ENCODE measurements at places on chromosomes 5 and 9. TPM values are rescaled to one million over a fixed set of nuclear protein-coding genes. Genes with fewer than 3 reads are reported as not detected.
A peak's percentile ranks its signal among the peaks of the same experiment; 100 is the strongest.

Gene WDR38
- not detected for total RNA-seq

Gene ALDOB
- not detected for total RNA-seq

Gene COL23A1
- 0.18 TPM for total RNA-seq

Gene NUTM2F
- total RNA-seq, result not detected

Gene PCDHGA2
- not detected for total RNA-seq

Gene RASGRF2
- 3.3 TPM for total RNA-seq

Gene SLC6A19
- total RNA-seq, result not detected

Gene HAND1
- not detected for total RNA-seq

Gene IL3
- 1.4 TPM for total RNA-seq

Gene TMEFF1
- total RNA-seq, result 0.18 TPM

Gene CAST
- total RNA-seq, result 179 TPM

Gene TNFSF8
- 34.8 TPM for total RNA-seq

Gene IFNK
- not detected for total RNA-seq

Gene RGS14
- total RNA-seq, result 107 TPM

GRCh38 chr5:33474004-33474403 is 33.2 kb downstream of the TARS1 start:
- H3K27ac ChIP-seq, result no peak overlapping the region
- no peaks in the 10 kb centered on the region for H3K4me1 ChIP-seq
- H3K27me3 ChIP-seq, result no peaks in the 10 kb centered on the region
- H3K4me3 ChIP-seq, result no peak overlapping the region
- H3K36me3 ChIP-seq, result peaks cover 75% of the 10 kb centered on the region

DNA sequence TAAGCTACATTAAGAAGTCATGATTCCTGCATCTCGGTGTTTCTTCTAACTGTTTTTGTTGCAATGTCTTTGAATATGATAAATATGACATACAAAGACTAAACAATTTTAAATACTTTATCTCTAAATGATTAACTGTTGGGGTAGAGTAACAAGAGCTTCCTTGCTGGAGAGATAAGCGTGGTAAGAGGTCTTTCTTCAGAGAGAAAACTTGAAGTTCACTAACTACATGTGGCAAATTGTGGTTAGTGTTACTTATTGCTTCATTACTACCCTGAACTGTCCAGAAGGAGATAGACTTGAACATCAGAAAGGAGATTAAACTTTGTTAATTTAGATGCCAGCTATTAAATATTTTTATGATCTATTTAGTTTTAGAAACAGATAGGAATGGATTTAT is 7.0 kb upstream of the ARSB start:
- DNase-seq, result no peak
- H3K27ac ChIP-seq, result no peak overlapping the region
- H3K27me3 ChIP-seq, result peaks cover 7% of the 10 kb centered on the region
- H3K4me3 ChIP-seq, result no peak overlapping the region

- H3K4me1 ChIP-seq, result no peaks in the 10 kb centered on the region
- H3K4me3 ChIP-seq, result no peak overlapping the region
- H3K27ac ChIP-seq, result no peak overlapping the region
- H3K27me3 ChIP-seq, result no peaks in the 10 kb centered on the region
These were observed 192.3 kb downstream of the TLE1 start for GRCh38 chr9:81497091-81497490.

DNA sequence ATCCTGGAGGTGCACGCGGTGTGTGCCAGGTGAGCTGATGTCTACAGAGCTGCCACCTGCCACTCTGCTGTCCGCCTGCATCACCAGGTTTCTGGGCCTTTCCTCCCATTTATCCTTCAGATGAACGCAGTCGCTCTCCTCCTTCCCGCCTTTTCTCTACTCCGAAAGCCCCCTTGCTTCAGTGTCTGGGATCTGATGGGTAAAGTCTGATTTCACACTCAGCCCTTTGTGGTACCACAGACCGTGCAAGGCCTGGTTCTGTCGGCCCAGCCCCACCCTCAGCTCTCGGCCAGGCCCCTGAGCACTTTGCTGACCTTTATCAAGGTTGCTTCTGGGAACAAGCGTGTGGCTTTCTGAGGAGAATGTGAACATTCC is 32.5 kb downstream of the GLT6D1 start:
- H3K4me1 ChIP-seq, result no peaks in the 10 kb centered on the region
- H3K4me3 ChIP-seq, result no peak overlapping the region
- H3K27ac ChIP-seq, result no peak overlapping the region
- no peak for DNase-seq

- DNase-seq, result no peak
- H3K27me3 ChIP-seq, result peaks cover 17% of the 10 kb centered on the region
- H3K4me1 ChIP-seq, result peaks cover 25% of the 10 kb centered on the region
These were observed 92.1 kb upstream of the IL12B start for GRCh38 chr5:159422361-159422760.

- peak; percentile 56 for DNase-seq
- H3K27me3 ChIP-seq, result peaks cover 2% of the 10 kb centered on the region
- H3K4me1 ChIP-seq, result peaks cover 11% of the 10 kb centered on the region
- peak overlapping the region; percentile 78 for H3K4me3 ChIP-seq
These were observed 593 bp downstream of the BRD3OS start for GRCh38 chr9:134025606-134026541.

DNA sequence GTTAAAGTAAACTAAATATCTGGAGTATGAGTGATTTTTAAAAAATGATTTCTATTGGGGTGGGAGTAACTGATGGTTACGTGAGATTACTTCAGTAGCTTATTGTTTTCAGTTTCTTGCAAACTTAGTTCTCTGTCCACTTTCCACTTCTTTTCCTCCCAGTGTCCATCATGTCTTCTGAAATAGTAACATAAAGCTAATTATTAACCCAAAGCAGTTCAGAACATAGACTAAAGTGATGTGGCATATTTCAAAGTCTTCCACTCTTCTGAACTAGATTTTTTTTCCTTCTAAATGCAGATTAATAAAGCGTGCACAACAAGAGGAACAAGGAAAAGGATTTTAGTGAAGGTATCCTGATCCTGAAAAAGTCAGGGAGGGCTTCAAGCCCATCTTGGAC is 114.1 kb downstream of the MAN2A1 start:
- H3K27me3 ChIP-seq, result no peaks in the 10 kb centered on the region
- H3K4me3 ChIP-seq, result no peak overlapping the region
- H3K27ac ChIP-seq, result no peak overlapping the region
- DNase-seq, result no peak
- peaks cover 25% of the 10 kb centered on the region for H3K36me3 ChIP-seq

DNA sequence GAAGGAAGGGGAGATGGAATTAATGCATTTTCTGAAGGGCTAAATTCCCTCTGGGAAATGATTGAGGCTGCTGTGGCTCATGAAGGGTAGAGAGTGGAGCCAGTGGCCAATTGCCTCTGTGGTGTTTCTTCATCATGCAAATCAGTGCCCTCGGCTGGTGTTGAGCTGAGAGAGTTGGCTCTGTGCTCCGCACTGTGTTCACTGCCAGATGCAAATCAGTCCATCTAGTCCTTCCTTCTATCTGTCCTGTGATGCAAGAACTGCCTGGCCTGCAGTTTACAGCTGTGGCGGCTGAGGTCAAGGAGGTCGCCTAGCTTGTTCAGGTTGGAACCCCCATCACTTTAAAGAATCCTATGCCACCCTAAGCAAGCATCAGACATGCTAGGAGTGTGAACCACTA is 6.0 kb downstream of the TMEM171 start:
- H3K36me3 ChIP-seq, result no peaks in the 10 kb centered on the region
- H3K4me1 ChIP-seq, result peaks cover 21% of the 10 kb centered on the region
- H3K4me3 ChIP-seq, result no peak overlapping the region
- peaks cover 78% of the 10 kb centered on the region for H3K27me3 ChIP-seq

GRCh38 chr9:128108269-128109049 is 19.1 kb downstream of the PTGES2 start:
- peaks cover 44% of the 10 kb centered on the region for H3K36me3 ChIP-seq
- H3K4me3 ChIP-seq, result no peak overlapping the region
- H3K4me1 ChIP-seq, result peaks cover 8% of the 10 kb centered on the region
- DNase-seq, result no peak
- H3K27ac ChIP-seq, result no peak overlapping the region

DNA sequence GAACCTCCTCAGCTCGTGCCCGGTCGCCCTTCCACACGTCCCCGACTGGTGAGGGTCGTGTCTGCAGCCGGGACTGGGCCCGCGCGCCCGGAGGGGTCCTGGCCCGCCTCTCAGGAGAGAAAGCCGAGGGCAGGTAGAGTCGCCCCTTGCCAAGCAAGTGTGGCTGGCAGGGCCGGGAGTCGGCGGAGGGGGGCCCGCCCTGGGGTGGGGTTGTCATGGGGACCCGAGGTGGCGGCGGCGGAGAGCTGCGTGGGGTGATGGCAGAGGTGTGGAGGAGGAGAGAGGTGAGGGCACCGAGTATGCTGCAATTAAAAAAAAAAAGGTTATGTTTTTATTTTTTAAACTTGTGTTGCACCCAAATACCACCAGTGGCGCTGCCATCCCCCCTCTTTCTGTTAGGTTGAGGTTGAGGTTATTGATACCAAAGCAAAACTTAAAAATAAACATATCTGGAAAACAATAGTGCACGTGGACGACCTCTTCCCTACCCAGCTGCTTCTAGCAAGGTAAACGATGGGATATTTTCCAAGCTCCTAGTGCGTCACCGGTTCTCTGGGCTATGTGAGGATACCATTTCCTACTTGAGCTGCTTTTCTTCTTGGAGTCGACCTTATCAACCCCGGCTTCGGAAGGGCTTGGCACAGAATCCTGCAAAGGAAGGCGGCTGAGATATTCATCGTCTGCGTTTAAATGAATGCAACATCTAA is 660 bp downstream of the SCAMP1 start:
- peaks cover 28% of the 10 kb centered on the region for H3K36me3 ChIP-seq
- H3K4me3 ChIP-seq, result peak overlapping the region; percentile 96
- peaks cover 31% of the 10 kb centered on the region for H3K4me1 ChIP-seq
- no peaks in the 10 kb centered on the region for H3K27me3 ChIP-seq

- no peaks in the 10 kb centered on the region for H3K4me1 ChIP-seq
- no peak overlapping the region for H3K27ac ChIP-seq
- no peaks in the 10 kb centered on the region for H3K36me3 ChIP-seq
- DNase-seq, result no peak
These were observed 15.7 kb upstream of the KCNN2 start for GRCh38 chr5:114346181-114346580.

GRCh38 chr5:36459176-36460135 is 146.9 kb upstream of the SLC1A3 start:
- H3K4me1 ChIP-seq, result no peaks in the 10 kb centered on the region
- H3K4me3 ChIP-seq, result no peak overlapping the region
- H3K27me3 ChIP-seq, result peaks cover 9% of the 10 kb centered on the region
- no peak for DNase-seq
- no peak overlapping the region for H3K27ac ChIP-seq

DNA sequence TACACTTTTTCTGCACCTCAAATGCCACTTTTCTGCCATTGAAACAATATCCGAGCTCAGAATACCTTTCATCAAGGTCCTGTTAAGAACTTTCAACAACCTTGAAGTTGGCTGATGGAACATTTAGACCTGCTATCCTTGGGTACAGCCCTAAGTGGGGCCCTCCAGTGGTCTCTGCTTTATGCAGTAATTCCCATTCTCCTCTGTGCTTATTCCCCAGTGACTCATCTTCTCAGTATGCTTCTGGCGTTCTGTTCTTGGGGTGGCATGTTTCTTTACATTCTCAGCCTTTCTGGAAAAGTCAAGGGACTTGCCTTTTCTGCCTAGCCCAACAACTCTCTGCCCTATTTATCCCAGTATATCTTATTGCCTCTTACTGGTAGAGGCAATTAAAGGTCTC is 7.1 kb downstream of the ANP32B start:
- H3K27me3 ChIP-seq, result no peaks in the 10 kb centered on the region
- peaks cover 33% of the 10 kb centered on the region for H3K36me3 ChIP-seq
- H3K4me1 ChIP-seq, result peaks cover 93% of the 10 kb centered on the region
- no peak for DNase-seq
- H3K4me3 ChIP-seq, result no peak overlapping the region

DNA sequence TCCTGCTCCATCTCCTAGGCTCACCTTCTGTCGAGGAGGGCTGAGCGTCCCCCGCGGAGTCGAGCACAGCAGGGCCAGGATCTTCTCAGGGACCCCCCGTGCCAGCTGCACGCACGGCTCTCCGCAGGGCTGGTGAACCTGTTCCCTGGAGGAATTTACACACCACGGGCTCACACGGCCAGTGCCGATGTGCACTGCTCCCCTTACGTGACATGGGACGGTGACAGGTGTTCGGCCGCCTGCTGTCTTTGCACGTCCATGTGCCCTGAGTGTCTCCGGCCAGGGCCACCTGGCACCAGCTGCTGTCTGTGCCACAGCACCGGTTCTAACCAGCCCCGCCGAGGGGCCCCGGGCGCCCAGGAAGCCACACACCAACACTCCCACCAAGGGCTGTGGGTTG is 8.7 kb upstream of the AGPAT2 start:
- no peaks in the 10 kb centered on the region for H3K36me3 ChIP-seq
- peaks cover 9% of the 10 kb centered on the region for H3K4me1 ChIP-seq
- no peak for DNase-seq

GRCh38 chr5:68159224-68159951 is 56.2 kb upstream of the PIK3R1 start:
- H3K4me3 ChIP-seq, result no peak overlapping the region
- H3K4me1 ChIP-seq, result no peaks in the 10 kb centered on the region
- H3K27ac ChIP-seq, result no peak overlapping the region
- DNase-seq, result no peak
- H3K27me3 ChIP-seq, result no peaks in the 10 kb centered on the region

DNA sequence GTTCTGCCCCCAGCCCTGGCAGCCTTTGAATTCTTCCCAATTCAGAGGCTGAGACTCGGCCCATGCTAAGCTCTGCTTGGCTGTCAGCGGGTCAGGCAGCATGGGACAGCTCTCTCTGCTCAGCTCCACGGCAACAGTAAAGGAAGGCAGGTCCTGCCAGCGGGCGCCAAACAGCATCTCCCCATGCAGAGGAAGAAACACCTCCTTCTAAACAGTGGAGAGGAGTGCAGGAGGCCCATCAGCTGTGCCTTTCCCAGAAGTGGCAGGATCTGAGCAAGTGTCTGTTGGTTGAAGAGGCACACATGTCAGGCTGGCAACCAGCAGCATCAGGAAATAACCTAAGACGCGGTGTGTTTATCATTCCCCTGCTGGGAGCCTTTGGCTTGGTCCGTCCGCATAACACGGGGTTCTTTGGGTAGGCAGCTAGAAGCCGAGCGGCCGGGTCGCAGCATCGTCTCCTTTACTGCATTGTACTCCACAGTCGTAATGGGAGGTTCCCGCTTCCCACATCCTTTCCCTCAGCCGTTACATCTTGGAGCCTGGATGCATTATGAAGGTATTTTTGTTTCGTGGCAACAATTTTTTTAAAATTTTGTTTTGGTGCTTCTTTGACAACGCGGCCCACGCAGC is 42.7 kb upstream of the NCS1 start:
- H3K4me1 ChIP-seq, result peaks cover 54% of the 10 kb centered on the region
- H3K27me3 ChIP-seq, result no peaks in the 10 kb centered on the region
- peaks cover 50% of the 10 kb centered on the region for H3K36me3 ChIP-seq
- peak; percentile 35 for DNase-seq
- peak overlapping the region; percentile 67 for H3K4me3 ChIP-seq

GRCh38 chr5:135449644-135450043 is 2.5 kb upstream of the DCANP1 start:
- no peak overlapping the region for H3K27ac ChIP-seq
- H3K4me3 ChIP-seq, result no peak overlapping the region
- H3K4me1 ChIP-seq, result no peaks in the 10 kb centered on the region
- DNase-seq, result no peak
- peaks cover 7% of the 10 kb centered on the region for H3K27me3 ChIP-seq

DNA sequence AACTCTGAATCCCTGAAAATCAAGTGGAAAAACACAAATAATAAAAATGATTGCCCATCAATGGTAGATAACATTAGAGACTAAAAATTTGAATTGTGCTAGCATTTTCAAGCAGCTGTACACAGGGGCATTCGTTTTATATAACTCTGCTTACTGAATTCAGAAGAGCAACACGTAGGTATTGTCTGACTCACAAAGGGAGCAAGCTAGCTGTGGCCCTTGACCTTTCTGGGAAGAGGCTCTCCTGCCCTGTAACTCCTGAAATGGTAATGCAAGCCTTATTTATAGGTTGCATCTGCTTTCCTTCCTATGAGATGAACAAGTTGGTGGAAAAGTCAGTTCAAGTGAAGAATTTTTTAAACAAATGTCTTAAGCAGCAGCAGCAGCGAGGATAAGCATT is 218.7 kb upstream of the EFNA5 start:
- H3K36me3 ChIP-seq, result no peaks in the 10 kb centered on the region
- no peaks in the 10 kb centered on the region for H3K27me3 ChIP-seq
- H3K27ac ChIP-seq, result no peak overlapping the region
- no peak overlapping the region for H3K4me3 ChIP-seq
- peaks cover 12% of the 10 kb centered on the region for H3K4me1 ChIP-seq

Data from activated CD4-positive, alpha-beta memory T cell treated with anti-CD3 and anti-CD28 coated beads, Interleukin-2, amount 10 ng/mL, durations not matched to agents 7 days and 5 days (primary cell).